ENCODE measurements at places on chromosomes 12 and 14. TPM values are rescaled to one million over a fixed set of nuclear protein-coding genes. Genes with fewer than 3 reads are reported as not detected.

Gene SIX1
- 2.1 TPM for total RNA-seq

Gene ARID4A
- 17.1 TPM for total RNA-seq

Gene GABARAPL1
- 132 TPM for total RNA-seq

GRCh38 chr12:97109441-97109840, 202.4 kb downstream of the NEDD1 start:
- DNase-seq, result no peak

DNA sequence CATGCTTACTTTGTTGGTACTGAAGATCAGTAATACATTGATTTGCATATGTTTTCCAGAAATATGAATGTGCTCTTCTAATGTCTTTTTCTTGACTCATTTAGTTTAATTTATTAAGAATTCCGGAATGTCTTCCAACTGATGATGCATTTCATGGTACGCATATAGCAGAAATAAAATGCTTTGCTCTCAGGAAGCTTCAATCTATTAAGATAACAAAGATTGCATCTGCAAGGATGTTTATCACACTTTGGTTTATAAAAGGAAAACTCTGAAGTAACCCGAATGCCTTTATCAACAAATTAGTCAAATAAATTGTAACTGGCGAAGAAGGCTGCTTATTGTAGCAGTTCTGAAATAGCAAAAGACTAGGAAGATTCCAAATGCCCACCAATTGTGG, 166.4 kb upstream of the LMNTD1 start:
- no peak for DNase-seq

Data from thyroid gland (tissue), 4 donors.